ENCODE measurements at places on chromosomes 16 and 17. TPM values are rescaled to one million over a fixed set of nuclear protein-coding genes. Genes with fewer than 3 reads are reported as not detected.

DNA sequence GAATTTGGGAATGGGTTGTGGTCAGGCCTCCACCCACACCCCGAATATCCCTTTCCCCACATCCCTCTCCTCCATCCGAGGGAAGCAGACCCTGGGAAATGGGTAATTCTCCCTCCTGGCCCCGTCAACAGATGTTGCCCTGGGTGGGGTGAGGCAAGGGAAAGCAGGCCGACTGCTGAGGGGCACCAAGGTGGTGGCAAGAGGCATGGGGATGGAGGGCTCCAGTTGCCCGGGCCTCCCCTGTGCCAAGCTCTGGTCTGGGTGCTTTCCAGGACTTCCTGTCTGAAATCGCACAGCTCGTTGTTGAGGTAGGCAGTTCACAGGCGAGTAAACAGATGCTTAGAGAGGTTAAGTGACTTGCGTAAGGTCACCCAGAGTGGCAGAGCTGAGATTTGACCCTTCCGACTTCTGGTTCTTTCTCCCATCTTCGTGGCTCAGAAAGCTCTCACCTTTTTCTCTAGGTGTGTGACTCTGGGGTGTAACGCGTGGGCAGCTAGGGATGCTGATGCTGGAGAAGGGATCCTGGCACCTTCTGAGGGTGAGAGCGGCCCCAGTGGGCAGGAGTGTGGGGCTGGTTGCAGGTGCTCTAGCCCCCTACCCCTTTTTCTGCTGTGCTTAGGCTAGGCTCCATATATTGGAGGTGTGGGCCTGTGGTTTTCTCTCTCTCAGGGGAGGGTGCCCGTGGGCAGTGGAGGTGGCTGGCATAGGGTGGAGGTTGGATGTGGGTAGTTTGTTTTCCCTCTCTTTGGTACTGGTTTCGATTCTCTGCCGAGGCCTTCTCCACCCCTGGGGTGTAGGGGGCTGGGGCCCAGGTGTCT lies 17.2 kb downstream of the RARA start:
- no peak for DNase-seq

DNA sequence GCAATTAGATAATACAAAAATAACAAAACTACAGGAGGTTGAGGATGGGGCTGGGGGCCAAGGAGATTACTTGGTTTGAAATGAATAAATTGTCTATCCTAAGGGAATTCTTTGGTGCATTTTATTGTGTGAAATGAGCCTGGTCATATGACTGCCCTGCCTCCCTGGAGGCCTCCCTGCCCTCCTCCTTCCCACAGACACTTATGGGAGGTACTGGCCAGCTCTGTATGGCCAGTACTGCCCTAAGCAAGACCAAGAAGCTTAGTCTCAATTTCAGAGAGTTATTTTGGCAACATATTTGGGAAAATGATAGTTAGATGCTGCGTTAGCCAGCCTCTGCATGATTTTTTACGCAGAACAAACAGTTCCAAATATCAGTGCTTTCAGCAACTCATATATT lies 511.9 kb downstream of the WWOX start:
- no peak for DNase-seq

DNA sequence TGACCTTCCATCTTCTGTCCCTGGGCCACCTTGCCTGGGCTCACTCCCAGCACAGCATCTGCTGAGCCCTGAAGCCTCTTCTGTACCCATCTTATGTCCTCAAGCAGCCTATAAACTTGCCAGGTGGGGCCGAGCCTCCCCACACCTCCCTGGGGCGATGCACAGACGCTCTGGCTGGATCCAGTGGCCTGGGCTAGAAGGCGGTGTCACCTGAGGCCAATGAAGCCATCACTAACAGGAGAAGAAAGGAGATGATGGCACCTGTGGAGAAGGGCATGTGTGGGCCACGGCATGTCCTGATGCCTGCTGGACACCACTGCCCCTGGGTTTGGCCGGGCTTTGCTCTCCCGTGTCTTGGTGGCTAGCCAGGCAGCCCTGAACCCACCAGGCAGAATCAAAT lies 45.5 kb downstream of the PEMT start:
- no peak for DNase-seq

- peak; percentile 93 for DNase-seq
Observed at GRCh38 chr17:4143563-4144421, 795 bp downstream of the CYB5D2 start.

DNA sequence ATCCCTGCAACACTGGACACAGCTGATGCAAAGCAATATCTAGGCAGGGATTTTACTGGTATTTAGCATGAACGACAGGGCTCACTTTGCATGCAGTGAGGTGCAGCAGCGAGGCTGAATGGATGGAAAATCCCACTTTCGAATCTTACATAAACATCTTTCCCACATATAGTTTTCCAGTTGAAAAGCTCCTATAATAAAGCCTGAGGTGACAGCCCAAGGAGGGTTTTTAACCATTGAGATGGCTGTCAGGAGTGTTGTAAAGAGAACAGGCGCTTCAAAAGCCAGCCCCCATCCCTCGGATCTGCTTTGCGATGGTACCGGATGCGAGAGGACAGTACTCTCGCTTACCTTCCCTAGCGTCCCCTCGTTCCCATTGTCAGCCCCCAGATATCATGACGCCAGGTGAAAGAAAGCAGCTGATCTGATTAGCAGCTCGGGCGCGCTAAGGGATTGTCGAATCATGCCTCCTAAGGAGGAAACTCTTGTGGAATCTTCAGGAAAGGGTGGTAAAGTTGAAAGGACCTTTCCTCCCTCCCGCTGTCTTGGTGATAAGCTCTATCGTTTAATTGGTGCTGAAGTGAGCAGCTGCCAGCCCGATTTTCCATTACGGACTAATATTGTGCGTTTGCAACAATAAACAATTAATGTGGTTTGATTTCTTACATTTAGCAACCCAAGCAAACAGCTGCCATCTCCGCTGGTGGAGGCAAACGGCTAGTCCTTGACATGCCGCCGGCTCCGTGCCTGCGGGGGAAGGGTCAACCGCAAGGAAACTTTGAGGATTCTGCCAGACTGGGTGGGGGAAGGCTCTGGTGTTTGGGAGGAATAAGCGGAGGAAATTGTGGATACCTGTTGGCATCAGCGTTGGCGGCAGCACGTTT lies 1.8 kb downstream of the CDH8 start:
- DNase-seq: no peak

The OR3A2 gene
- not detected for total RNA-seq

The SLC6A4 gene
- total RNA-seq: 23.8 TPM

The CIBAR2 gene
- total RNA-seq: not detected

- peak; percentile 32 for DNase-seq
Observed at GRCh38 chr17:82816358-82816757, 23.5 kb downstream of the ZNF750 start.
